ENCODE measurements at places on chromosomes 1 and 21.

GRCh38 chr21:42724226-42724920, 71.0 kb downstream of the PDE9A start:
- DNase-seq, result no peak

- no peak for DNase-seq
Measured at GRCh38 chr1:116560704-116561490, 9.9 kb downstream of the CD58 start.

GRCh38 chr1:65265651-65266351, 43.5 kb upstream of the DNAJC6 start:
- peak; percentile 86 for DNase-seq

- peak; percentile 71 for DNase-seq
Measured at GRCh38 chr1:168084396-168085231, 52.1 kb downstream of the GPR161 start.

- no peak for DNase-seq
Measured at GRCh38 chr1:162009501-162010174, 14.0 kb downstream of the OLFML2B start.

DNA sequence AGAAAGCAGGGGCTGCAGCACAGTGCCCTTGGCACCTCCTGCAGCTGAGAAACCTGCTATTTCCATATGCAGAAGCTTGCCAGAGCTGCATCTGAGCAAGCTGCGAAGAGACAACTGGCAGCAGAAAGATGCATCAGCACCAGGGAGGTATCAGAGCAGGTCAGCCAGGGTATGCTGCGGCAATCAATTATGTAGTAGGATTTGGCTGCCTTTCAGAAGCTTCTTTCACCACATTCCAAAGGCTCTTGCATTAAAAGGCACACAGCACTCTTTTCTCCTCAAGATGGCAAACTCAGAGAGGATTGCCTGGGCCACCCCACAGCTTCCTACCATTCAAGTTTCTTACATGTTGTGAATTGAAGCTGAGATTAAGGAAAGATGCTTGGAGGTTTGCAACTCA, 47.6 kb upstream of the RAP1A start:
- DNase-seq, result peak; percentile 14

- DNase-seq, result no peak
Measured at GRCh38 chr1:3697810-3698209, 45.5 kb downstream of the TP73 start.

DNA sequence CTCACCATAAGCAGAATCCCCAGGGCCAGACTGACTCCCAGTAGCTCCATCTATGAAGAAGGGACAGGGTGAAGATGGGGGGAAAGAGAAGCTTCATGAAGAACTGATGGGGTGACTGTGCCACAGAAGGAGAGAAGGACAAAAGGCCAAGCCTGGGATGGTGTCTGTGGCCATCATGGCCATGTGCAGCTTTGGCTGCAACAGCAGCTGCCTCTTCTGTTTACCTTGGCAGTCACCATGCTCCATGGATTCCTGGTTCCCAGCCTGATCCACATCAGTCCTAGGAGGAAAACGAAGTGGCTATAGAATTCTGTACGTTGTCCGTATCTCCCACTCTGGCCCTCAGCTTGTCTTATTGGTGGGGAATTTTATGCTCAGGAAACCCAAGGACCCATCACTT, 12.0 kb downstream of the SEMA6C start:
- no peak for DNase-seq

- DNase-seq, result no peak
Measured at GRCh38 chr1:239725933-239726332, 339.6 kb downstream of the CHRM3 start.

DNA sequence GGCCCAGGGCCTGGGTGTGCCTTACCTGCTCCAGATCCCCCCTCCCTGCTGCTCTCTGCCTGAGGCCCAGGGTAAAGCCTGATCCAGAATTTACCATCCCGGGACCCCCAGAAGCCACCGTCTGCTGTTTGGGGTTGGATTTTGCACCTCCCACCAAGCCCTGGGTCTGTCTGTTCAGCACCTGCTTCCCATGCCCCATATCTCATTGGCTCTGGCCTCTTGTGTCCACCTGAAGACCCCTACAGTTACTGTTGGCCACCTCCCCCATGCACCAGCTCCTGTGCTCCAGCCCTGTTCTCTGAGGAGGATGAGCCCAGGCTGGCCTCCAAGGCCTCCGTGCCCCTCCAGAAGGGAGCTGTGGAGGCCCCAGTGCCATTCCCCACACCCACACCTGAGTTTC, 113.9 kb downstream of the GRIK3 start:
- DNase-seq, result no peak

- no peak for DNase-seq
Measured at GRCh38 chr1:5110508-5110907, 456.1 kb downstream of the AJAP1 start.

GRCh38 chr1:203476216-203476814, 709 bp downstream of the PRELP start:
- DNase-seq, result no peak

DNA sequence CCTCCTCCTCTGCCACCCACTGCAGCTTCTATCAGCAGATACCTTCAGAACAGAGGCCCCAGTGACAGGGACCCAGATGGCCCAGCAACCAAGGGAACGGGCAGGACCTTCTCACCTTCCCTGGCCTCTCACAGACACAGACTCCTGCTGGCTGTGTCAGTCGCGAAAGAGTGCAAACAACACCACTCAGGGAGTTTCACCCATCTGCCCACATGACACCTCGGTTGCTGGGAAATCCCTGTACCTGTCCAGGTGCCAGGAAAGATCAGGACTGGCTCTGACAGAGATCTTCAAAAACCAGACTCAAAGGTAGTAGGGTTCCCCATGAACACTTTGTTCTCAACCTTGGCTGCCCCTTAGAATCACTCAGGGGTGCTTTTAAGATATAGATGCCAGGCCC, 83.5 kb upstream of the HIVEP3 start:
- no peak for DNase-seq

DNA sequence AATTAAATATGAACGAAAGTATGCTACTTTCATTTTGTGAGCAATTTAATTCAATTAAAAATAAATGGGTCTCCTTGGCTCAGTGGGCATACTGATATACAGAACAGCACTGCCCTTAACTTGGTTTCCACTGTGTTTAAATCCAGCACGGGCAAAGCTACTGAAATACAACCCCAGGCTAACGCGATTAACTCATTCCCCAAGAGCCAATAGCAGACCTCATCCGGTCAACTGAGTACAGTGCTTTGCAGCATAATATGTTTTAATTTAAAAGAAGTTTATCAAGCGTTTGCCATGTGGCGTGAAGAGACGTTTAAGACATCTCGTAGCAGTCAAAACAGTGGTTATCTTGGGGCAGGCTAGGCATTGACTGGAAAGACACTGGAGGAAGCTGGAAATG, 118.6 kb downstream of the PROX1 start:
- no peak for DNase-seq

DNA sequence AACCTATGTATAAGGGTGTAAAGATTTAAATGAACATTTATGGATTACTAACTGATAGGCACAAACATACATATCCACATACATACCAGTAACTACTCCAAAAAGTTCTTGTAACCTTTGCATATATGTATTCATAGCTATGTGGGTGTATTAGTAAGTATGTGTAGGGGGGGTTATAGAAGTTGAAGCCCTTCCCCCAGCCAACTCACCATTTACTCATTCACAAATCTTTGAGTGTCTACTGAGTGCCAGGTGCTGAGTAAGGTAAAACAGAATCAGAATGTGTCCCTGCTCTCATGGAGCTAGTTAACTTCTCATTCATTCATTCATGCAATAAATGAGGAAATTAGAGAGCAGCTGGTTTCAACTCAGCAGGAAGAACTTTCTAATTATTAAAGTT, 1.3 kb downstream of the C1orf146 start:
- DNase-seq, result no peak

GRCh38 chr1:185486346-185486745, 169.3 kb upstream of the IVNS1ABP start:
- no peak for DNase-seq

DNA sequence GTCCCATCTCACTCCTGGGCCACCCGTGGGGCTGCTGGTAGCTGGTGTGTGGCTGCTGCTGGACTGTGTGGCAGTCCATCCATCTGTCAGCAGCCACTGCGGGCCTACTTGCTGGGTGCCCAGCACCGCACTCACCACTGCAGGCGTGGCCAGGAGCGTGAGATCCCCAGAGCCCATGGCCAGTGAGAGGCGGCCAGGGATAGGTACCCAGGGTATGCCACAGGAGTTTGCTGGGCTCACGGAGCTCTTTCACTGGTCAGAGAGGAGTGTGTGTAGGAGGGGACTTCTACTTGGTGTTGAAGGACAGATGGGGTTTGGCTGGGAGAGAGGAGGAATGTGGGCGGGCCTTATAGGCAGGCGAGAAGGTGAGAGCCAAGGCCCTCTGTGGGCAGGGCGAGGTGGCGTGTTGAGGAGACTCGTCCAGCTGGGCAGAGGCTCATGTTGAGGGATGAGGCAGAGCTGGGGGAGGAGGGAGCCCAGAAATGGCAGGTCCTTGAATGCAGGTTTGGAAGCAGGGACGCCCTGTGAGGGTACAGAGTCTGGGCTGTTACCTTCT, 15.0 kb downstream of the QSOX1 start:
- peak; percentile 43 for DNase-seq

GRCh38 chr1:236978740-236979139, 25.5 kb downstream of the MT1HL1 start:
- no peak for DNase-seq

DNA sequence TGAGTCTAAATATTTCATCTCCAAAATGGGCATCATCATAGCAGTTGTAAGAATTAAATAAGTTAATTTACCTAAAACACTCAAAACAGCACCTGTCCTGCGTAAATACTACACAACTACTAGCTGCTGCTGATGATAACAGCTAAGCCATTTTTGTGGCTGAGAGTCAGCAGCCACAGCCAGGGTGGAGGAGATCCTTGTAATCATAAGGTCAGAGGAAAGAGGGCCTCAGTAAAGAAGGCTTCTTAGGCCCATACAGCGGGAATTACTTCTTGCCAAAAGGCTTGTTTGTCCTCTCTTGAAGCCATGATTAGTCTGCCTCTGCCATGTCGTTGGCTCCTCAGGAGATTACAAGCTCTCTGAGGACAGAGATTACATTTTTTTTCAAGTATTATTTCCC, 245.0 kb downstream of the FGGY start:
- no peak for DNase-seq

DNA sequence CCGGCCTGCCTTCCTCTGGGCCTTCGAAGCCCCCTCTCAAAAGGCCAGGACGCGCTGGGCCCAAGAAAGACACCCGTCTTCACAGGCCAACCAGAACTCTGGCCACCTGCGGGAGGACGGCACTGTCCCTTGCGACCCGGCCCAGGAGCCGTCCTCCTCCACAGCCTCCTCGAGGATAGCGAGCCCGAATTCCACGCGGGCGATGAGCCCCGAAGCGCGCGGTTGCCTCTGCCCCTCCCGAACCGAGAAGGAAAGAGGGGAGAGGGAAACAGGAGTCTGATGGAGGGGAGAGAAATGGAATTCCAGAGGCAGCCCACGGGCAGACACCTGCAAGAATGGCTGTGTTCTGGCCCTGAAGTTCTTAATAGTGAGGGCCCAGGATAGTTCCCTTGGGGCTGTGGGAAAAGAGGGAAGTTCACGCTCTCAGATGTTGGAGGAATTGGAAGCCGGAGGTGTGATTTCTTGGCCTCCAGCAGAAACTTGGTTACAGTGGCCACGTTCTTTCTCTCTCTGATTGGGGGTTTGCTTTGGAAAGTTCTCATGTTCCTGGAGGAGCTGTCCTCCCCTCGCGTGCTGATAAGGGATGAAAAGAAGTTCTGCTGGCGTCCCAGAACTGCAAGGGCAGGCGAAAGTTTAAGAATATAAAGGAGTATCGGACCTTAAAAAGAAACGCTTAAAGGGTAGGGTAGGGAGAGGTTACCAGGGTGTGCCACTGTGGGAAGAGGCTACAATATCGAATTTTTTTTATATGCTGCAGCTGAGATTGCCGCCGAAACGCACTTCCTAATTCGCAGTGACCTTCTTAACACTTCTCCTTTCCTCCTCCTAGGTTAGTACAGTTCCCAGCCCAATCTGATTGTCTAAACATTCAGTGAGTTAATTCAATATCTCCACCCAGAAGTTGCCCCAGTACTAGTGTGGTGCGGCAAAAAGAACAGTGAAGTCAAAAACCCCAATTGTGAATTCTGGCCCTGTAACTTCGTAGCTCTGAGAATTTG, 5.8 kb upstream of the SLC44A5 start:
- DNase-seq, result peak; percentile 82

DNA sequence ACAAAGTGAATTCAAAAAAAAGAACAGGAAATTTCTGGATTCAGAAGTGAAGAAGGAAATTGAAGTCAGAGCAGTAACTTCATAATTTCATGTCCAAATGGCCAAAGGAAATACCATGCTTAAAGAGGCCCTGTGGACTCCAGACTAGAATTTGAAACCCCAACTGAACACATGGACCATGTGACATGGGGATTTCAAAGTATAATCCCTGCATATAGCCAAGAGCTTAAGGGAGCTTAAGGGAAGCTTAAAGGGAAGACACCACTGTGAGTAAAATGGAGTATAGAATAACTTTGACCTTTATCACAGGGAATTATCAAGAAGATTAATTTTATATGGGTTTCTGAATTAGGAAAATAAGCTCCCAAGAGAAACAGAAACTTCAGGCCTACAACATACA, 241.8 kb upstream of the POGK start:
- no peak for DNase-seq

- DNase-seq, result no peak
Measured at GRCh38 chr1:223426936-223427335, 33.7 kb downstream of the CCDC185 start.

DNA sequence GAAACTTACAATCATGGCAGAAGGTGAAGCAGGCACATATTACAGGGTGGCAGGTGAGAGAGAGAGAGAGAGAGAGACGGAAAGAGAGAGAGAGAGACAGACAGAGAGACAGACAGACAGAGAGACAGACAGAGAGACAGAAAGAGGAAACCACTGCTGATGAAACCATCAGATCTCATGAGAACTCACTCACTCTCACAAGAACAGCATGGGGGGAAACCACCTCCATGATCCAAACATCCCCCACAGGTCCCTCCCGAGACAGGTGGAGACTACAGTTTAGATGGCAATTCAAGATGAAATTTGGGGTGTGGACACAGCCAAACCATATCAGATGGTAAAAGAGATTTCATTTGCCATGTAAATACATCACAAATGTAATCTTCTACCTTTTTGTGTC, 708.1 kb downstream of the MRPL39 start:
- DNase-seq, result no peak

- DNase-seq, result no peak
Measured at GRCh38 chr21:17738176-17738953, 80.8 kb downstream of the C21orf91 start.

DNA sequence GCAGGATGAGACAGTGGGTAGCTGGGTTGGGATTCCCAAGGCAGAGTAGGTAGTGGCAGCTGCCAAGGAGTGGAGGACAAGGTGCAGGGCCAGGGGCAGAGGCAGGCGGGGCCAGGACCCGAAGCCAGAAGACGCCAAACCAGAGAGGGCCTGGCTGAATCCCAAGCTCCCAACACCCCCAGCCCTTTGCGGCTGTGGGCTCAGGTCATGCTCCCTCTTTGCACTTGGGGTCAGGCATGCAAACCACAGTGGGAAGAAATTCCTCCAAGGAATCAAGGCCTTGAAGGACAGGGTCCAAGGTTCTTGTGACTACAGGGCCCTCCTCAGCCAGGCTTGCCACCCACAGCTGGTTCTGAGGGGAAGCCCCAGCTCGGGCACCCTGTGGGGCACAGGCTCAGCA, 6.2 kb downstream of the C1orf210 start:
- DNase-seq, result no peak

Data from mesendoderm (in vitro differentiated cells).